ENCODE measurements at places on chromosomes 5 and 9.

DNA sequence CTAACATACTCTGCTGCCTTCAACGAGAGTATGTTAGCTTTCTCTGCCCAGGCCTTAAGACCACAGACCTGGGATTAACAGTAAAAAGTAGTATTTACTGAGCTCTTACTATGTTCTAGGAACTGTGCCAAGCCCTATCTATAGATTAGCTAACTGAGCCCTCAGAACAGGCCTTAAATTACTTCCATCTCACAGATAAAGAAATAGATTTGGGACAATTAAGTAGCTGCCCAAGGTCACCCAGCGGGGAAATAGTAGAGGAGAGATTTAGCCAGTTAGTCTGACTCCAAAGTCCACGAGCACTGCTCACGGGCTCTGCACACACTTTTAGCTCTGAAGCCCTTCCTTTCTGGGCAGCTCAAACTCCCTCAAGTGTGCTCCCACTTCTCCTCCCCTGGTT, 64.5 kb upstream of the EQTN start:
- no peak for DNase-seq

GRCh38 chr5:56405116-56405908, 172.2 kb upstream of the ANKRD55 start:
- DNase-seq = no peak

GRCh38 chr5:147372191-147372590, 137.4 kb downstream of the STK32A start:
- DNase-seq = no peak

DNA sequence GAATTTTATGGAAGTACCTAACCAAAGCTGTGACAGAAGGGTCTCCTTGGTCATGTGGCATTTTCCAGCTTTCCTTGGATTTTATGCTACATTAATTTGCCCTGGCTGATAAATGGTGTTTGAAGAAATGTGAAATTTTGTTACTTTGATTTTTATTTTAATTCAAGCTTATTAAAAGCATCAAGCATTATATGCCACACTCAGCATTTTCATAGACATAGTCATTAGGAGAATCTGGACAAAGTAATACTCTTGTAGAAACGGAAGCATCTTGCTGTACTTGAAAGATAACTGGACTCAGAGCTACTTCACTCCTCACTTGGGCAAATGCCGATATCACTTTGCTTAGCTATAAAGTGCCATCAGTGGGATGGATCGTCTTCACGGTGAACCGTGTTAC, 54.2 kb downstream of the INIP start:
- DNase-seq = no peak

- DNase-seq = no peak
Observed at GRCh38 chr5:98961665-98962344, 33.0 kb upstream of the CHD1 start.
